ENCODE measurements at places on chromosomes 13 and 19. TPM values are rescaled to one million over a fixed set of nuclear protein-coding genes. Genes with fewer than 3 reads are reported as not detected.

BEST2 gene
- 0.70 TPM for total RNA-seq

- H3K27me3 ChIP-seq = no peaks in the 10 kb centered on the region
- no peak for DNase-seq
- no peaks in the 10 kb centered on the region for H3K4me1 ChIP-seq
- no peaks in the 10 kb centered on the region for H3K36me3 ChIP-seq
- no peak overlapping the region for H3K4me3 ChIP-seq
These were observed 1333.4 kb upstream of the MIR17HG start for GRCh38 chr13:90014038-90014437.

GRCh38 chr19:10105509-10106099 is 558 bp upstream of the PPAN start:
- H3K27ac ChIP-seq = peak overlapping the region; percentile 91
- H3K4me3 ChIP-seq = peak overlapping the region; percentile 88
- H3K36me3 ChIP-seq = peaks cover 47% of the 10 kb centered on the region
- H3K27me3 ChIP-seq = no peaks in the 10 kb centered on the region

DNA sequence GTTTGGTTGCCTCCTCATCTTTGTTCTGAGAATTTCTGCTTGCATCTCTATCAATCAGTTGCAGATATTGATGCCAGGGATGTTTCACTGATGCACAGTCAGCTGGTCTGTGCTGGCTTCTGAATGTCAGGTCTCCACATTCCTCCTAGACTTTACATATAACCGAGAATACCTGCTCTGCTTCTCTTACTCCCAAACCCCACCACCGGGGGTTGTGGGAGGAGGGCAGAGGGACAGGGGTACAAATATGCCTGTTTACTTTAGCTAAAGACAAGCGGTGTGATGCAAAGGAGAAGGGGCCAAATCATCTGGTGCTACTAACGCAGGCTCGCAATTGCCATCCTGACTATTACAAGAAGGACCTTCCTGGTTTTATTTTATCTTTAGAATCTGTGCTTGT is 17.4 kb upstream of the KLHL1 start:
- no peaks in the 10 kb centered on the region for H3K36me3 ChIP-seq
- H3K27me3 ChIP-seq = peaks cover 59% of the 10 kb centered on the region
- no peaks in the 10 kb centered on the region for H3K4me1 ChIP-seq

- H3K27me3 ChIP-seq = no peaks in the 10 kb centered on the region
- H3K36me3 ChIP-seq = no peaks in the 10 kb centered on the region
- H3K4me3 ChIP-seq = no peak overlapping the region
- H3K4me1 ChIP-seq = no peaks in the 10 kb centered on the region
These were observed 6.5 kb downstream of the MAB21L1 start for GRCh38 chr13:35469806-35470525.

GRCh38 chr13:93561576-93562225 is 335.1 kb downstream of the GPC6 start:
- no peaks in the 10 kb centered on the region for H3K36me3 ChIP-seq
- H3K27ac ChIP-seq = no peak overlapping the region
- DNase-seq = no peak
- H3K4me3 ChIP-seq = no peak overlapping the region
- peaks cover 15% of the 10 kb centered on the region for H3K4me1 ChIP-seq
- no peaks in the 10 kb centered on the region for H3K27me3 ChIP-seq

GRCh38 chr19:18781885-18782527 is 9.1 kb downstream of the COMP start:
- DNase-seq = no peak
- H3K27ac ChIP-seq = no peak overlapping the region
- no peak overlapping the region for H3K4me3 ChIP-seq
- H3K4me1 ChIP-seq = no peaks in the 10 kb centered on the region
- H3K27me3 ChIP-seq = no peaks in the 10 kb centered on the region

GRCh38 chr19:35389192-35389861 is 18.5 kb downstream of the GPR42 start:
- H3K36me3 ChIP-seq = peaks cover 6% of the 10 kb centered on the region
- DNase-seq = no peak
- no peaks in the 10 kb centered on the region for H3K4me1 ChIP-seq
- no peaks in the 10 kb centered on the region for H3K27me3 ChIP-seq
- H3K4me3 ChIP-seq = no peak overlapping the region

DNA sequence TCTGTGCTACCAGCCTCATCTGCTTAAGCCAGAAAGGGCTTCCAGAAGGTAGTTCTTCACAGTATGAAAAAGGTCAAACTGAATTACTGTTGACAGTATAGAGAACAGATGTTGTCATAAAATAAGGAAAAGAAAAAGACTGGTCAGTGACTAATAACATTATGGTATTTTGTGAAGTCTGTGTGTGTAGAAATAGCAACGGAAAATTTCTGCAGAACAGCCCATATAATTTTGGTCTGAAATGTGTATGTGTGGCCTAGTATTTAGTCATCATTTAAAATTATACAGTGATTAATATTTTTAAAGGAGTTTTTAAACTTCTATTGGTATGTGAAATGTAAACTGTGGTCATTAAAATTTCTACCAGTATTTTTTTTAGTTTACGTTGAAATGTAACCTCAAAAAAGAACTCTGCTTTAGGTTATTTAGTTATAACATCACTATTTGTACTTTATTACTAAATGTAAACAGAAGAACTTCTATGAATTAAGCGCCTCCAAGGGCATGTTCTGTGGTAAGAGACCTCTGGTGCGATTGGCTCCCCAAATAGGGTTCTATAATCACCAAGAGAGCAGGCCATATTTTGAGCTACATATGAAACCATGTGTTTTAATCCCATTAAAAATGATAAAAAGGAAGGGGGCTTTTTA is 3.3 kb upstream of the GPR183 start:
- no peaks in the 10 kb centered on the region for H3K27me3 ChIP-seq
- peaks cover 16% of the 10 kb centered on the region for H3K36me3 ChIP-seq
- H3K4me1 ChIP-seq = peaks cover 20% of the 10 kb centered on the region
- H3K4me3 ChIP-seq = no peak overlapping the region
- peak overlapping the region; percentile 43 for H3K27ac ChIP-seq
- peak; percentile 33 for DNase-seq

All from MCF 10A (cell line).